ENCODE measurements at places on chromosomes 2 and 18.

- no peak for DNase-seq
Measured at GRCh38 chr2:238427435-238428162, 872 bp downstream of the ASB1 start.

- DNase-seq, result no peak
Measured at GRCh38 chr2:214587442-214587841, 176.6 kb downstream of the VWC2L start.

DNA sequence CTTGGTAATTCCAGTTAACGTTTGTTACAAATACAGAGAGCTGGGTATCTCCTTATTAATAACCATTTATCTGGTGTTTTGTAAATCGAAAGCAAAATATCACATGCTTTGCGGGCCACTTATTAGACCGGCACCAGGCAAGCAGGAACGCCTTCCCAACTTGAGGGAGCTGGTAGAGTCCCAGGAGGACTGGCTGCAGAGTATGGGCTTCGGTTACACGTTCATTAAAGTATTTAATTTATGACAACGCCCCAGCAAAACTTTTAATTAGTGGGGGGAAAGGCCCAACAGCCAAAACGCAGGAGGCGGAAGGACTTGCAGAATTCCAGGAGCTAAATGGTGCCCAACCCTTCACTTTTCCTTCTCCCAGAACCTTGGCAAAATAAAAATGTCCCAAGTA lies 3.7 kb downstream of the SMAD7 start:
- no peak for DNase-seq

DNA sequence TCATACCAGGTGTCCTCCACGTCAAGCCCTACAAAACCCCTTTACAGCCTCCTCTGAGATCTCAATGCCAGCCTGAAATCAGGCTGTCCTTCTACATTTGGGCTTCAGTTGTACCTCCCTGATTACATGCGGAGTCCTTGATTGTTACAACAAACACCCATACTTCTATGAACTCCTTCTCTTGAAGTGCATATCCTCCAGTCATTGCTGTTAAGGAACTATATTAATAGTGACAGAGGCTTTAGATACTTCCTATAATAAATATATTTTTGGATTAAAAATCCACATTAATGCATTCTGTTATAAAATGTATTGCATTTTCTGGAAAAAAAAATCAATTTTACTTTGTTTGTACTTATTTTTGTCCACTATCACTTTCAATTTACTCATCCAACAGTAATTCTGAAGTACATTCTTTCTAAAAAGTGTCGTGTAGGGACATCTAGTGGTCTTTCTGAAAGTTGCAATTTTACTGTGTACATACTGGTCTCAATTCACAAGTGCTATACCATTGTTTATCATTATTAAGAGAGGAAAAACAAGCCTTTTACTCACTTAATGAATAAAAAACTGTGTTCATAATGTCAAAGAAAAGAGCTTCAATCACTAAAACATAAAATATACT lies 316.4 kb downstream of the DSEL start:
- DNase-seq, result peak; percentile 19

GRCh38 chr2:207291625-207292252 lies 126.0 kb upstream of the KLF7 start:
- DNase-seq, result no peak

DNA sequence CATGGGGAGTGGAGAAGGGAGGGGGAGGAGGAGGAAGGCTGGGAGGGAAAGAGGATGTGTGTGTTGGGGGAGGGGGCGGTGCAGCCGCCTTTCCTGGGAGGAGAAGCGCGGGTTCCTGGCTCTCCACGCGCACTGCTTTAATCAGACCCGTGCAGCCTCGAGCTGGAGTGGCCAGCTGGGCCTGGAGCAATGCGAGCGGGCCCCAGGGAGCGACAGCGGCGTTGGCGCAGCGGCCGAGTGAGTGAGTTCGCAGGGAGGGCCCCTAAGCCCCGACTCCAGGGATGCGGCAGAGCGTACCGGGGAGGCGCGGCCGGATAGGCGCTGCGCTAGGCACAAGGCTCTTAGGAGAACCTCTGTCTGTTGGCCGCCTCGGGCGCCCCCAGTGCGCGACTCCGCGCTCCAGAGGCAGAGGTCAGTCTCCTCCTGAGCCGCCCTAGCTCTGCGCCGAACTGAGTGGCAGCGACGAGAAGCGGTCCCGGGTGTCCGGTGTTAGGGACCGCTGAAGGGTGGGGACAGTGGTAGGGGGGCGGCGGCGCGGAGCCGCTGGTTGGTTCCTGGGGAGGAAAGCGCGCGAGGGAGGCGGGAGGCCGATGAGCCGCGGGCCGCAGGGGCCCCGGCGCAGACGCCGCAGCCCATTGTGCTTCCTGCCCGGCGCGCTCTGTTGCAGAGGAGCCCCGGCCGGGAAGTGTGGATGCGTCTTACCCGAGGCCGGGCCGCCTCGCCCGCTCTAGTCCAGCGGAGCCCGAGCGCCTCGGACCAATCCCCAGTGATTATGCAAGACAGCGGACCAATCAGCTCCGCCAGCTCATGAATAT lies 455 bp upstream of the DLX1 start:
- peak; percentile 89 for DNase-seq

DNA sequence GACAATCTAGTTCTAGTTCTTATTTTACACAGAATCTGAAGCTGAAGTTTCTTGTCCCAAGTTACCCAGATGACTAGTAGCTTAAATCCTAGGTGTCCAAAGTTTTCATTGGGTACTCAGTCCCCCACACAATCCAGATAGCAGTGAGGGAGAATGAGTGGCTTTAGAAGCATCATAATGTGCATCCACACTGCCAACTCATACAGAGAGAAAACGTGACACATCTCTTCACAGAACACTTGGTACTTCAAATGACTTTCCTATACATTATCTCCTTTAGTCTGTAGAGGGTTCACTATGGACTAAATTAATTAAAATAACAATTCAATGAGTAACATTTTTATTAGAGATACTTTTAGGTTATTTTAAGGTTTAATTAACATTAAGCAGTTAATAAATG lies 45.2 kb downstream of the STRADB start:
- DNase-seq, result no peak

DNA sequence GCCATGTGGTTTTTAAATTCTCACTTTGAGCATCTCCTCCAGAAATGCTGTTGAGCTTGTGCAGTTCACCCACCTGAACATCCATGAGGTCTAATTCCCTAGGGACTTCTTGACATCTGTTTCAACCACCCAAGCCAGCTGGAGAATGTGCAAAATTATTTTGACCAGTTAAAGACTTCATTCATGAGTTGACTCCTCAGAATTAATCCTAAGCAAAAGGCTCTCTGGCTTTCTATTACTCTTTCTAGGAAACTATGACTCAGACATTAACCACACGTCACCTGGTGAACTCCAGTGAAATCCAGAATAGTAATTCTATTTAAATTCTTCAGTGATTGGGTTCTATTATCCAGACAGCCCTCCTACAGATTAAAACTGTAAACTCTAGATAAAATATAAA lies 247.5 kb downstream of the NBAS start:
- no peak for DNase-seq
